ENCODE measurements at places on chromosomes 7 and 10. TPM values are rescaled to one million over a fixed set of nuclear protein-coding genes. Genes with fewer than 3 reads are reported as not detected.

The SEMA3E gene
- 7.3 TPM for total RNA-seq

The SEC61A2 gene
- total RNA-seq = 8.8 TPM

The CPA1 gene
- total RNA-seq = 7.6 TPM

The GLI3 gene
- 3.7 TPM for total RNA-seq

The ZWINT gene
- total RNA-seq = 85.8 TPM

The LBX1 gene
- total RNA-seq = 0.15 TPM

The OR2A12 gene
- total RNA-seq = not detected

The JAKMIP3 gene
- 1.5 TPM for total RNA-seq

The FKBP6 gene
- not detected for total RNA-seq

The PRPS1L1 gene
- total RNA-seq = not detected

The CAMK2B gene
- total RNA-seq = 0.26 TPM

DNA sequence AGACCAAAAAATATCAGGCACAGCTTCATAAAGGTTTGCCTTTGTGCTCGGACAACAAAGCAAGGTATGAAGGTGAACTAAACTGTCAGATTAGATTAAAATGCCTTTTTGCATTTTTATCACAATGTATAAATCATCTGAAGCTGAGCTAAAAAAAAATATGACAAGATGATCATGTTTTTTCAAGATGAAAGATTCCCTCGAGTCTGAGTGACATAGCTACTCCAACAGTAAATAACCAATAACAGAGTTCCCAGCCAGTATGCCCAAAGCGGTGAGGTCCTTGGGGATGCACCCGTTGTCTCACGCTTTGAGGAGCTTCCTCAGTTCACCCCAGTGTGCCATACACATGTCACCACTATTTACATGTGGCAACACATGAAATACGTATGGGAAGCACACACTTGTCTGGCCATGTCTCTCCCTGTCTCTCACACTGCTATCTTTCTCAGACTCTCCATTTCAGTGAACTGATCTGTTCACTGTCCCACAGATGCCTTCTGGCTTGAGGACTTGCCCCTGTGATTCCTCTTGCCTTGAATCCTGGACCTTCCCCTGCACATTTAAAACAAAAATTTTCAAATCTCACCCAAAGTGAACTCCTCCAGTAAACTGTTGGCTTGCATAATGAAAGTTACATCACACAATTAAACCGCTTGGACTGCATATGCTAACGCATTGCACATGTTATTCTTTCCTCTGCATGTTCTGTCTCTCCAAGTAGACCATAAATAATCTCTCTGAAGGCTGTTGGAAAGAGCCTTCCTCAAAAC is 2.6 kb upstream of the PIK3CG start:
- H3K27me3 ChIP-seq = peaks cover 3% of the 10 kb centered on the region
- no peak overlapping the region for H3K4me3 ChIP-seq
- DNase-seq = no peak
- H3K36me3 ChIP-seq = no peaks in the 10 kb centered on the region
- H3K27ac ChIP-seq = no peak overlapping the region
- H3K4me1 ChIP-seq = no peaks in the 10 kb centered on the region

DNA sequence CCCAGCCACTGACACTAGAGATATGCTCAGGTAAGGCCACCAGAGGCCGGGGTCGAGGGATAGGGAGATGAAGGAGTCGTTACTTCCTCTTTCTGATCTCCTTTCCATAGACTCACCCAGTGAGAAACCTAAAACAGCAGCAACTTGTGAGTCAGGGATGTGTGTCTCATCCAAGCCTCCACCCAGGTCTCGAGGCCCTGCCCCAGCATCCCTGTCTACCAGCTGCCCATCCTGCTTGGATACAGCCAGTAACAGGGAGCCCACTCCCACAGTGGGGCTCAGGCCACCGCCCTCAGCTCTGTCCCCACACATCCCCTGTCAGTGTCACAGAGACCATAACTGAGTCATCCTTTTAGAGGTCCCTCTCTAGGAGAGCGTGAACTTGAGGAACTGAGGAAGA is 49.6 kb upstream of the CHST15 start:
- no peaks in the 10 kb centered on the region for H3K27me3 ChIP-seq
- H3K4me1 ChIP-seq = no peaks in the 10 kb centered on the region
- no peak overlapping the region for H3K4me3 ChIP-seq
- no peak overlapping the region for H3K27ac ChIP-seq
- no peaks in the 10 kb centered on the region for H3K36me3 ChIP-seq

DNA sequence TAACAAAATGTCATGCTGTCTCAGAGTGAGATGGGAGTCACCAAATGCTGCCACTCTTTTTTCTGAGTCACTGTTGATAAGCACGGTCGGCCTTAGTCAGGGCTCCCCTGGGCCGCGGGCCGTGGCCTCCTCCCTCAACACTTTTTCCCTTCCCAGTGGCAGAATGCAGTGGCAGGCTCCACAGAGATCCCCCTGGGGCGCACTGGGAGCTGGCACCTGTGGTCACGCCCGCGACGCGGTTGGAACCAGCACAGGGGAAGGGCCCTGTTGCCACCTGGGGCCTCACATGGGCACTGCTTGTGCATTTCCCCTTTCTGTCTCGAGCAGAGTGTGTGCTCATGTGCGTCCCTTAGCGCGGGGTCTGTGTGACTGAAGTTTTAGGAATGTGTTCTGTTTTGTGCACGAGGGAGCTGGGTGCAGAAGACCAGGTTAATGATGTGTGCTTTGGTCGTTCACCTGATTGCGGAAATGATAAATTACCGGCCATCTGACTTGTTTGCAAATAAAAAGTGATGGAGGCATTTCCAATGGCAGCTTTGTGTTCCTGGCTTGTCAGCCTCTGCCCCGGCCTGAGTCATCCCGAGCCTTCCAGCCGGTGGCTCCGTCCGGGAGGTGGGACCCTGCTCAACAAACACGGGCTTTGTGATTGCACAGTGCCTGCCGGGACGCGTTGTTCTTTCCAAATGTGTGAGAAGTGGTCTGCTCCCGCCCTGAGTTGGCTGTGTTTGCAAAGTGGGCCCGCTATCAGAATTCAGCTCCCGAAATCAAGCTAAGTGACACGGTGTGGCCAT is 100.7 kb downstream of the NKX6-2 start:
- peak overlapping the region; percentile 53 for H3K4me3 ChIP-seq
- H3K4me1 ChIP-seq = peaks cover 40% of the 10 kb centered on the region
- H3K36me3 ChIP-seq = no peaks in the 10 kb centered on the region
- H3K27me3 ChIP-seq = no peaks in the 10 kb centered on the region
- peak; percentile 73 for DNase-seq

DNA sequence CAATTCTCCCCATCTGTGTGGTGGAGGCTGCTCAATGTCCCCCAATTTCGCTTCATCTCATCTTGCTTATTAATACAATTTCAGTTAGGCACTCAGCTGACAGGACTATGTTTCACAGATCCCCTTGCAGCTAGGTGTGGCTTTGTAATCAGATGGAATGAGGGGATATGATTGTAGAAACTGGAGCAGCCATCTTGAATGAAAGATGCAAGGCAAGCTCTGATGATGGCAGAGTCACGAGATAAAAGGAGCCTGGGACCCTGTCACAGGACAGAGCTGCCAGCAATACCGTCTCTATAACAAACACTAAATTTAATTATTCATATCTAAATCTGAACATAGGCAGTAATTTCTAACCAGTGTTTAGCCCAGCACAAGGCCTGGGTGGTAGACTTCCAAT is 991 bp upstream of the DLD start:
- H3K36me3 ChIP-seq = peaks cover 12% of the 10 kb centered on the region
- no peak for DNase-seq
- H3K27ac ChIP-seq = peak overlapping the region; percentile 81
- H3K27me3 ChIP-seq = no peaks in the 10 kb centered on the region
- peaks cover 21% of the 10 kb centered on the region for H3K4me1 ChIP-seq
- H3K4me3 ChIP-seq = no peak overlapping the region

DNA sequence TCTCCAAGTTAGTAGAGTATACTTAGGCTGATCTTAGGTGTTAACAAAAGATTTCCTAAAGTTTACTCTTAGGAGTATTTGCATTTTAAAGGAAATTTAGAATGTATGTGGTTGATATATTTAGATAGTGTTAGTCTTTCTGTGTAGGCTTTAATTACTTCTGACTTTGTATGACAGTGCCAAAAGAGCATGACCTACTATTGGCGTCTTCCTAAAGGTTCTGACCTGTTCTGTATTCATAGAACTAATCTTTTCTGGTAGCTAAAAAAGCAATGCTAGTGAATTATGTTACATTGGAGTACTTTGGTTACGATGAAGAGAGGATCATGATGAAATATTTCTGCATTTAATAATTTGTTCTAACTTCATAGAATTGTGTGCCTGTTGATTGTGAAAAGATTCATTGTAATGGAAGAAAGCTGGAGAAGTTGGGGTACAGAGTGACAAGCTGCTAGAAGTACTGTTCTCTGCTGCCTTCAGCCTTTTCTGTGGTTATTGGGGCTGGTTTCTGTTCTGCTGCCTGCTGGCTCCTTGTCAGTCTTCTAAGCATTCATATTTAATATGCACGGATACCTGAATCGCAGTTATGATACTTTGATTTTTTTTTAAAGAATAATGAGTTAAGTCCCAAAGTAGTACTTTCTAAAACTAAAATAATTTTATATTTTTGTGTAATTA is 13.2 kb downstream of the WAC start:
- no peak overlapping the region for H3K27ac ChIP-seq
- no peaks in the 10 kb centered on the region for H3K27me3 ChIP-seq
- H3K4me3 ChIP-seq = no peak overlapping the region
- H3K4me1 ChIP-seq = no peaks in the 10 kb centered on the region
- DNase-seq = no peak

GRCh38 chr10:125060482-125060825 is 99.9 kb downstream of the CTBP2 start:
- peaks cover 37% of the 10 kb centered on the region for H3K4me1 ChIP-seq
- no peak for DNase-seq
- H3K27ac ChIP-seq = no peak overlapping the region
- no peak overlapping the region for H3K4me3 ChIP-seq

- H3K27me3 ChIP-seq = no peaks in the 10 kb centered on the region
- no peaks in the 10 kb centered on the region for H3K36me3 ChIP-seq
- H3K27ac ChIP-seq = no peak overlapping the region
- no peak for DNase-seq
- no peak overlapping the region for H3K4me3 ChIP-seq
Observed at GRCh38 chr7:78953726-78954363, 499.6 kb downstream of the MAGI2 start.

- H3K36me3 ChIP-seq = no peaks in the 10 kb centered on the region
- H3K4me1 ChIP-seq = no peaks in the 10 kb centered on the region
- H3K4me3 ChIP-seq = no peak overlapping the region
- DNase-seq = no peak
- no peak overlapping the region for H3K27ac ChIP-seq
Observed at GRCh38 chr10:20363684-20364083, 533.4 kb downstream of the NEBL start.

- H3K27ac ChIP-seq = no peak overlapping the region
- DNase-seq = no peak
- H3K36me3 ChIP-seq = no peaks in the 10 kb centered on the region
- H3K4me1 ChIP-seq = peaks cover 13% of the 10 kb centered on the region
Observed at GRCh38 chr10:43114088-43114742, 24.0 kb upstream of the CSGALNACT2 start.

GRCh38 chr10:24843256-24843655 is 109.2 kb downstream of the PRTFDC1 start:
- no peak overlapping the region for H3K27ac ChIP-seq
- DNase-seq = no peak
- no peaks in the 10 kb centered on the region for H3K4me1 ChIP-seq
- H3K36me3 ChIP-seq = no peaks in the 10 kb centered on the region
- no peak overlapping the region for H3K4me3 ChIP-seq

DNA sequence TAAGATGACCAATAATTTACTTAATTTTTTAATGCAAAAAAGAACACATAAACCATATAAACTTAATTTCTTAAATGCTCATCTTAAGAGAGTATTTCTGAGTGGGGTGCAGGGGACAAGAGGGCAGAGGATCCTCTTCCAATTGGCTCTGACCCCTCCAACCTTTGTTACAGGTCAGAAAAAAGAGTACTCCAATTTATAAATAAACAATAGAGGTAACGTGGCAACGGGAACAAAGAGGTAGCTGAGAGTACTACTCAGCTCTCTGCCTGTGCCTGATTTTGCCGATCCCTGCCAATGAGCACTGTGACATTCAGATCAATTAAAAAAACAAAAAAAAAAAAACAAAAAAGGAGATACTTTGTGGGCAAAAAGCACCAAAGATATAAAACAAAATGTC is 307.9 kb downstream of the PARD3 start:
- peak overlapping the region; percentile 34 for H3K27ac ChIP-seq
- H3K4me1 ChIP-seq = peaks cover 23% of the 10 kb centered on the region
- no peaks in the 10 kb centered on the region for H3K36me3 ChIP-seq
- no peaks in the 10 kb centered on the region for H3K27me3 ChIP-seq
